Thymus (tissue), 14 donors: ENCODE measurements at places on chromosomes 16 and 17. TPM values are rescaled to one million over a fixed set of nuclear protein-coding genes. Genes with fewer than 3 reads are reported as not detected.

- DNase-seq, result no peak
Measured at GRCh38 chr17:17062356-17062755, 20.1 kb downstream of the MPRIP start.

C1QL1 gene
- 0.09 TPM for total RNA-seq

C16orf89 gene
- 1.4 TPM for total RNA-seq

AIPL1 gene
- total RNA-seq, result 0.05 TPM

DNA sequence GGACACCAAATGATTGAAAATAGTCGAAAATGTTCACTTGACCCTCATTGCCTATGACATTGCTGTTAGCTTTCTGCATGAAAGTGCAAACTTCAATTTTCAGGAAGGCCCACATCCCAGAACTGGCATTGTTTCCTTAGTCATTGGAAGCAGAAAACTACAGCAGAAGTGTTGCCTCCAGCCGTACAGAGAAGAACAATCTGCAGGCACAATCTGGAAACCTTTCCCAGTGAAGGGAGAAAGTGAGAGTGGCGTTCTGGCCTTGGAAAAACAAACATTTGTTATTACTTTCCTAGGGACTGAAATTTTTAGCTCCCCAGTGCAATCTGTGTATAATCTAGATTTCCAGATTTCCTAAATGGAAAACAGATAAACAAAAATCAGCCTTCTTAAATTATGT, 529.5 kb upstream of the RBFOX1 start:
- no peak for DNase-seq

GRCh38 chr17:45087504-45087975, 26.4 kb downstream of the NMT1 start:
- no peak for DNase-seq

NR1D1 gene
- total RNA-seq, result 0.85 TPM

DNA sequence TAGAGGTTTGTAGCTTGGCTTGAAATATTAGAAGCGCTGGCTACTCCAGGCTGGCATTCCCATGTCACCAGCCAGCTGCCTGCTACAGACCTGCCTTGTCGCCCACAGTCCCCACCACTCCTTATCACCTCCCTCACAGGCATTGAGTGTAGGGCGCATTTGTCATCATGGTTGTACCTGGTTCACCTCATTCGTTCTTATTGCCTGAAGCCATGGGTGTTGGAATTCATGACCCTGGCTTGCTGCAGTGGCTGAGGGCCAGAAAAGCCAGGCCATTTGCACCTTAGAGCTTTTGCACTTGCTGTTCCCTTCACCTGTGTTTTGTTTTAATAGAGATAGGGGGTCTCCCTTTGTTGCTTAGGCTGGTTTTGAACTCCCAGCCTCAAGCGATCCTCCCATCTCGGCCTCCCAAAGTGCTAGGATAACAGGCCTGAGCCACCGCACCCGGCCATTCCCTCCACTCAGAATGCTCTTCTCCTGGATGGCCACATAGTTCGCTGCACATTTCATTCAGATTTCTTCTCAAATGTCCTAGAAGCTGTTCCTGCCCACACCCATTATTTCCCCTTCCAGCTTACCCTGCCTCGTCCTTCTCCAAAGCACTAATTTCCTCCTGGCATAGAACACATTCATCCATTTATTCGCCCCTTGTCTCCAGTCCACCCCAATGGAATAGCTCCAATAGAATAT, 97.6 kb downstream of the C16orf78 start:
- DNase-seq, result no peak

- DNase-seq, result no peak
Measured at GRCh38 chr17:4007346-4008081, 43.3 kb upstream of the ATP2A3 start.

RCVRN gene
- under 0.01 TPM for total RNA-seq

DNA sequence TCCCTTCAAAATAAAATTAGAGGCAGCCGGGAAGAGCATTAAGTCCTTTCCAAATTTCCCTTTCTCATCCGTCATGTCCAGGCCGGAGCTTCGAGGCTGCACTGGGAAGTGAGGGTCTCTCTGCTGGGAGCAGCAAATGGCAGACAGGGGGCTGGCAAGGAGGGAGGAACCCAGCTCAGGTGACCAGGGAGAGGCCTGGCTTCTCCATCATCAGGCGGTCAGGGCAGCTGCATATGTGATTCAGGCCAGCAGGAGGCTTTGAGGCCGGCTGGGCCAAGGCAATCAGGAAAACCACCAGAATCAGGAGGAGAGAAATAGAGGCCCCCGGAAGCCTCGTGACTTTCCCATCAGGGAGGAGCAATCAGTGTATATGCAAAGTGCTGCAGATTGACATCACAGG, 85.0 kb upstream of the RPL38 start:
- DNase-seq, result no peak

DNA sequence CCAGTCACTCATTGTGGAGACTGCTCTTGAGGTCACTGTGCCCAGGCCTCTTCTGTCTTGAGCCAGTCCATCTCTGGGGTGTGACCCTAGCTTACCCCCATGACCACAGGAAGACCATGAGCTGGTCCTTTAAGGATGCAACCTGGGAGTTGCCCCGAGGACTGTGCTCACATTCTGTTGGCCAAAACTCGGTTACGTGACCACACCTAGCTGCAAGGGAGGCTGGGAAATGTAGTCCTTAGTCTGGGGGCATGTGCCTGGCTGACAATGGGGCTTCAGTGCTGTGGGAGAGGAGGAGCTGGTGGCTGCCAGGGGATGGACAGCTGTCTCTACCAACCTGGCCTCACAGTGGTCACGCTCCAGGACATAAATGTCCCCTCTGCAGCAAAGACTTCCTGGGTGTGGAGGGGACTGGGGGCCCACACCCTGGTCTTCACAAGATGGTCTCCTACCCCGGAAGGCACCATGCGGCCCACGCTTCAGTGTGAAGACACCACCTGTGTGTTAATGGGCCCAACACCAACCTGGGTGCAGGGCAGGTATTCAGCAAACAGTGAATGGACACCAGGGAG, 55.4 kb downstream of the JPH3 start:
- no peak for DNase-seq

CD300C gene
- total RNA-seq, result 0.80 TPM

DNA sequence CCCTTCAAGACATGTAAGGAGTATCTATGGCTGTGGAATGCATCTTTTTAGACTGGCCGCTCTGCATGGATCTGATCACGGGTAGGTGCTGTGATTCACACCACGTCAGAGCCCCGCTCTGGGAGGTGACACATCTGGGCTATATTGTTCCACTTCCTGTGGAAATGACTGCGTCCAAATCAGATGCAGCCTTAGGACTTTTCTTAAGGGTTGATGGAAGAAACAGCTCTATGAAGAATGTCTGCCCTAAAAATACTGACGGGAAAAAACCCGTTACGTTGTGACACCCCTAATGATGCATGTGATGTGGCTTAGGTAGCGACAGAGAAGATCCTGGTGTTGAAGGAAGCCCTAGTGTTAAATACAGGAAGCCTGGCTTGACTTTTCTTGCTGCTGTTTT, 12.2 kb downstream of the BANP start:
- no peak for DNase-seq
